ENCODE measurements at places on chromosomes 13 and 19. TPM values are rescaled to one million over a fixed set of nuclear protein-coding genes. Genes with fewer than 3 reads are reported as not detected.

DNA sequence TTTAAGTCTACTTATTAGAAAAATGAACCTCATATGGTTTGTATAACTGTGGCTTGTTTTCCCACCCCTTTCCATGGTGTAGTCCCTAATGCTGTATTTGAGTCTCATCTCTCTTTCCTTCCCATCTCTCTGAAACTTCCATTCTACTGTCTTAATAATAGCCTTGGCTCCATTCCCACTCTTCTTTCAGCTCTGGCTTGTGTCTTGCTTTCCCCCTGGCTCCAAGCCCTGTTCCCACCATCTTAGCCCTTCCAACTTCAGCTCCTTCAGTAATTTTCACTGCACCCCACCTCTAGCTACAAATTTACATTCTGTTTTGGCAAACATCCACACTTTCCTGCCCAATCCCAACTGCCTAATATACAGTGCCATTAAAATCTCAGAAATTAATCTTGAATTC lies 137.5 kb downstream of the SLITRK6 start:
- no peak for DNase-seq

DNA sequence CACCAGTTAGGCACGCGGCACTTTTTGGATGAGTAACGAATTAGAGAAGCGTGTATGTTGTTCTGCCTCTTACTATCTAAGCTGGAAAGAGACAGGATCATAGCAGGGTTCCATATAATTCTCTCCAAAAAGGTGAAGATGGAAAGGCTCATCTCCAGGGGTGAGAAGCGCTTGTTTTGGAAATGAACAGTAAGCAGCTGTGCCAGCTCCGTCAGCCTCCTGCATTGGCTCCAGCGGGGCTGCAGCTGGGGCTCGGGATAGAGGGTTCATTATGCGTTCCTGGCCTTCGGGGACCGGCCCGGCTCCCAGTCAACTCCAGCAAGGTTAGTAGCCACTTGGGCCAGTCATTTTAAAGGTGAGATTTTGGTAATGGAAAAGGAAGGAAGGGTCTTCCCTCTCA lies 155.5 kb downstream of the COL4A1 start:
- DNase-seq: no peak

- no peak for DNase-seq
Measured at GRCh38 chr19:48553676-48554384, 1.9 kb downstream of the SULT2B1 start.

DNA sequence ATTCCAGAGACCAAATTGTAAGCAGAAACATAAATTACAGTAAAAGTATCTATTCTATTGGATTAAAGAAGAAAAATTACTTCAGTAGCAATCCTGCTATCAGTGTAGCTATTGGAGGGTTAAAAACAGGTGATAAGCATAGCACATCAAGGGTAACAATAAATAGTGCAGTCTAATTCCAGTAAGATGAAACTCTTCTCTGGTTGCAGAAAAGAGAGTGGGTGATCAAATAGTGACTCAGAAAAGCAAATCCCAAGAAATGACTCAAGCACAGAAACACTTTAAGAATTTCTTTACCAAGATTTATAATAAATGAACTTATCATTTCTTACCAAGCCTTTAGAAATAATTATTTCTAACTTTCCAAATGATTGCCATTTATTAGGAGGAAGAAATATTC lies 135.7 kb downstream of the LMO7 start:
- no peak for DNase-seq

- peak; percentile 72 for DNase-seq
Measured at GRCh38 chr19:17246681-17247425, 1.1 kb upstream of the NR2F6 start.

- DNase-seq: peak; percentile 94
Measured at GRCh38 chr13:50082426-50083281, 67.4 kb downstream of the KCNRG start.

- DNase-seq: peak; percentile 51
Measured at GRCh38 chr19:47274891-47275761, 441 bp downstream of the INAFM1 start.

GRCh38 chr13:89678466-89679121 lies 1668.9 kb upstream of the MIR17HG start:
- DNase-seq: no peak

- no peak for DNase-seq
Measured at GRCh38 chr19:10718205-10719196, 622 bp downstream of the DNM2 start.

- DNase-seq: peak; percentile 49
Measured at GRCh38 chr19:35756377-35757230, at the start of gene HSPB6. TSS of gene HSPB6 (minus strand) at chr19:35757029. CDS start at chr19:35757008, 21 bp downstream.

DNA sequence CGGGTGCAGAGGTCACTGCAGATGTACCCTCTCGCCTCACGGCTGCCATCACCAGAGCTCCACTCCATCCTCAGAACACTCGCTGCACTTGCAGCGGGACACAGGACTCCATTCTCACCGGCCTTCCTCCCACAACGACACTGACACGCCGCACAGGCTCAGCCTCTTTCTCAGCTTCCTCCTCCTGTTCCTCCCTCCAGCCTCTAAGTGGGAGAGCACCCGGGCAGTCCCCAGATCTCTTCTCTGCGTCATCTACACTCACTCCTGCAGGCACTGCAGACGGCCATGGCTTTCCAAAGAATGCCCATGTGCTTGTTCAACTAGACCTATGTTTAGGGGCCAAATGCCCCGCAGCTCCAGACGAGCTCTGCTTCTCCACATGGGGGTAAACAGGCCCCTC lies 14.3 kb upstream of the FKRP start:
- no peak for DNase-seq

DNA sequence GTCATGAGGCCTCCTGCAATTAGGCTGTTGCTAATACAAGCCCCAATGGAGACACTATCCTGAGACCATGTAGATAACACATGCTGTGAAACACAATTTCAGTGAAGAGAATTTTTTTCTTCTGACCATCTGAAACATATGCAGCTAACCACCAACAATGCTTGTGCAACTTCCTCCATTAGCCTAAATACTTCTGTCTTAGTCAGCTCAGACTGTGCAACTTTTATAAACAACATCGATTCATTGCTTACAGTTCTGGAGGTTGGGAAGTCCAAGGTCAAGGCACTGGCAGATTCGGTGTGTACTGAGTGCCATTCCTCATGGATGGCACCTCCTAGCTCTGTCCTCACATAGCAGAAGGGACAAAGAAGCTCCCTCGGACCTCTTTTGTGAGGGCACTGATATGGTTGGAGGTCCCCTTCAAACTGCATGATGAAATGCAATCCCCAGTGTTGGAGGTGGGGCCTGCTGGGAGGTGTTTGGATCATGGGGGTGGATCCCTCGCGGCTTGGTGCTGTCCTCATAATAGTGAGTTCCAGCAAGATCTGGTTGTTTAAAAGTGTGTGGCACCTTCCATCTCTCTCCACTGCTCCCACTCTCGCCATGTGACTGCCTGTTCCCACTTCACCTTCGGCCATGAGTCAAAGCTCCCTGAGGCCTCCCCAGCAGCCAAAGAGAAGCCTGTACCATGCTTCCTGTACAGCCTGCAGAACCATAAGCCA lies 27.7 kb downstream of the STK24 start:
- no peak for DNase-seq

DNA sequence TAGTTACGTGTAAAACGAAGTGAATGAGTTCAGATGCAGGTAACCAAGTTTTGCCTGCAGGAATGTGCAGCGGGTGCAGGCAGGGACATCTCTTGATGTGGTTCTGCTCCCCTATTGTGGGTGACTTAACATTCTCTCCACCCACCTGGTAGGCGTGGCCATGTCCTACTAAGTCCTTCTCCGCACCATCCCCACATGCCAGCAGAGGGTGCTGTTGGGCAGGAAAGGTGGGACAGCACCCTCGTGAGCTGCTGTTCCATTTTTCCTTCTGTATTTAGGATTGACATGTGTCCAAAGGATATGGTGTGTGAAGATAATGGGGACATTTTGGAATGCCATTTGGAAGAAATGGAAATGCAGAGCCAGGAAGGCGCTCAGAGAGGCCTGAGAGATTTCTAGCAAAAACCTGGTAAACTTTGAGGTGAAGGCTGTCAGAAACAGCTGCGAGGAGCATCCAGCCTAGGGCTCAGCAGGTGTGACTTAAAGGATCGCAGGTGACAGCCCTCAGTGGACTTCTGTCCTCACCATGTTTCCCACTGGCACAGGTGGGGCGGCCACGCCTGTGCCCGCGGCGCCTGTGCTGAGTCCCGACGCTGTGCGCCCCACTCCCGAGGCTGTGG lies 26.2 kb upstream of the MCF2L start:
- peak; percentile 100 for DNase-seq

DNA sequence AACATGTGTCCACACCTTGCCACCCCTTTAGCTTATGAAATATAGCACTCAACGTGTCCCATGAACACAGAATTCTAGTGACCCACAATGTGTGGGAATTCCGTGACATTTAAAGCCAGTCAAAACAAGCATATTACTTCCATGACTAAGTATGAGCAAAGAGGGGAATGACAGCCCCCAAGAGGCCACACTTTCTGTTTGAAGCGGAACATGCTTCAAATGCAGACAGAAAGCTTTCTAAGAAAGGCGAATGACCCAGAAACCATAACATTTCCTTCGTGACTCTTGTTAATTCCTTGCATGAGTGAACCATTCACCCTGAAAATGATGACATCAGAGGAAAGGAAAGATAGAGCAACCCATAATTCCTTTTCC lies 122.0 kb upstream of the FNDC3A start:
- no peak for DNase-seq

- DNase-seq: no peak
Measured at GRCh38 chr13:44549476-44549875, 26.7 kb downstream of the TSC22D1 start.

DNA sequence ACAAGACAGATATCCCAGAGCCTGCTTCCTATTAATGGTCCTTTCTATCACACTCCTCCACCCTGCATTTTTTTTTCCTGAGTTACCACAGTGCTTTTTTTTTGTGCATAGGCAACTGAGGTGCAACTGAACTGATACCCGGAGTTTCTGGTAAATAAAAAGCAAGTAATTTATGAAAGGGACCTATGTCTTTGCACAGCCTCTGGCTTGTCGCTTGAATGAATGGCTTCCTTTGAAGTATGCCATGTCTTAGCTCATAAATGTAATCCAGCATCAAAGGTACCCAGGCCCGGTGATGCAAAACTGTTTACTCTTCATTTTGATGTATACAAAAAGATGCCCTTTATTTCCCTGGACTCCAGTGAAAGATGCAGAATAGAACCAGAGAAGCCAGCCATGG lies 31.8 kb downstream of the GSX1 start:
- DNase-seq: no peak

DNA sequence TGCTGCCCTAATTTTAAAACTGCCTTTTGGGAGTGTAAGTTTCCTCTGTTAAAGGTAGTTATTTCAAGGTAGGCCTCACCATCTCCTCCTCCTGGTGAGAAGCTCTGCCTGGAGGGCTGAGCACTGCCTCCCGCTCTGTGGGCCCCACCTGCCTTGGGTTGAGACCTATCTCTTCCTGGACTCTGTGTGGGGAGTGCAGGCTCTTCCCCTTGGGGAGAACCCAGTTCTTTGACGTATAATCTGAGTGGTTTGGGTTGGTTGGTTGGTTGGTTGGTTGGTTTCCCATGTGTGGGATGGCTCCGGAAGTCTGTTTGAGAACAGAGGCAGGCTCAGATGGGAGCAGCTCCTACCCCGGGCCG lies 39.1 kb downstream of the ACTN4 start:
- DNase-seq: no peak

DNA sequence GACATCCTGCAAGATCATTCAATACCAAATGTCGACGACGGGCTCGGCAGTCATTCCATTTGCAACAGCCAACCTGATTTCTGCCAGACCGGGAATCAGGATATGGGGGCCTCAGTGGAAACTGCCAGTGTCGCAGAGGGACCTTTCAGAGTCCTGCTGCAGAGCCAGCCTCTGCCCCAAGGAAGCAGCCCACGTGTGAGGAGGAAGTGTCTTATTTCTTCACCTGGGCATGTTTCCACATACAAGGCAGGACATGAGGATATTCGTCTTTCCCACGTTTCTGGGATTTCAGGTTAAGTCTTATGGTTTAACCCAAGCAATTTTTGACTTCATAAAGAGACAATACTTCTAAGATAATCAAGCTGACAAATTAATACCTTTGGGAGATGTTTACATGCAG lies 69.9 kb downstream of the ABCC4 start:
- no peak for DNase-seq

DNA sequence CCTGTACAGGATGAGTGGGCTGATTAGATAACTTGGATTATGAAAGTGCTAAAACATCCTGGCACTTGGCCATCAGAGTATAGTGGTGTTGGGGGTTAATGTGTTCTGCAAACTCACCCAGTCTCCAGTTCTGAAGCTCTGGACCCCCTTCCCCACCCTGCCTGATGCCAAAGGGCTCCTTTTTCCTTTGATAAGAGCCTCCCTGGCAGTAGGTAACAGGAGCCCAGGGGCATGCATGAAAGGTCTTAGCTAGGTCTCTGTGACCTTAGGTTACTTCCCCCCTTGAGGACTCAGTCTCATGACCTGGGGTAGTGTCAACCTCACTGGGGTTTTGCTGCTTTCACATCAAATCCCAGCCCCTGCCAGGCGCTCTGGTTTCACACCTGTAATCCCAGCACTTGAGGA lies 2.5 kb downstream of the RPS28 start:
- no peak for DNase-seq

DNA sequence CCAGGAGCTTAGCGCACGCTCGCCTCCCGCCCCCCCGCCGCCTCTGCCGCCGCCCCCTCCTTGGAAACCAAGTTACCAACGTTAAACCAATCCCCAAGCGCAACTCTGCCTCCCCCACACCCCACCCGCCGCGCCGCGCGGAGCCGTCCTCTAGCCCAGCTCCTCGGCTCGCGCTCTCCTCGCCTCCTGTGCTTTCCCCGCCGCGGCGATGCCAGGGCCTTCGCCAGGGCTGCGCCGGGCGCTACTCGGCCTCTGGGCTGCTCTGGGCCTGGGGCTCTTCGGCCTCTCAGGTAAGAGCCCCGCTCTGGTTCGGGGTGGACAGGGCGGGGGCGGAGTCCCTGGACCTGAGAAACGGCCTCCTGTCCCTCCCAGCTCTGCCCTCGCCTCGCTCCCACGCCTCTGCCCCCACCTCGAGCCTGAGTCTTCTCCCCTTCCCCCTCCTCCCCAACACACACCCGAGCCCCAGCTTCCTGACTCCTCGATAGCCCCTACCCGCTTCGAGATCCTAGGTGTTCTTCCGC lies at the start of gene ICAM5:
Gene ICAM5, plus strand, starts transcription at position 117 of the 521 bp plus-strand sequence. Its CDS starts 92 bp downstream, at position 209.
- no peak for DNase-seq

DNA sequence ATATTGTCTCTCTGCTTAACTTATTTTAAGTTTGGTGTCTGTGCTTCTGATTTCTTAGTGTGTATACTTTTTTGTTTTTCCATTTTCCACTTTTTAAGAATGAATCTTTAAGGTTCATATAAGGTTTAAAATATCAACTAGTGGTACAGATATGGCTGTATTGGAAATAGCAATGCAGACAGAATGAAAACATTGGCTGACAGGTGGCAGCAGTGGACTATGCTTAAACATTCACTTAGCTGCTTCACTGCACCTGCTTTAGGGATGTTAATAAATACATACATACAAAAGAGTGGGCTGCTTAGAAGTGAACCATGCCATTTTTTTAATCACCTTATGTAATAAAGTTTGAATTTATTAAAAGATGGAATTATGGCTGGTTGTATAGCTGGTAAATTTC lies 27.3 kb downstream of the TM9SF2 start:
- no peak for DNase-seq

GRCh38 chr19:33114312-33114711 lies 17.6 kb upstream of the WDR88 start:
- no peak for DNase-seq

The SHD gene
- 23.6 TPM for total RNA-seq

The CBARP gene
- total RNA-seq: 0.21 TPM

The SIGLEC12 gene
- total RNA-seq: 0.28 TPM

The NMRK2 gene
- not detected for total RNA-seq

The ZNF480 gene
- total RNA-seq: 14.0 TPM

The MEDAG gene
- total RNA-seq: 3.9 TPM

The FUT6 gene
- total RNA-seq: 74.8 TPM

The DHRS12 gene
- total RNA-seq: 15.3 TPM
